ENCODE measurements at places on chromosomes 2 and 18.
A peak's percentile ranks its signal among the peaks of the same experiment; 100 is the strongest.

DNA sequence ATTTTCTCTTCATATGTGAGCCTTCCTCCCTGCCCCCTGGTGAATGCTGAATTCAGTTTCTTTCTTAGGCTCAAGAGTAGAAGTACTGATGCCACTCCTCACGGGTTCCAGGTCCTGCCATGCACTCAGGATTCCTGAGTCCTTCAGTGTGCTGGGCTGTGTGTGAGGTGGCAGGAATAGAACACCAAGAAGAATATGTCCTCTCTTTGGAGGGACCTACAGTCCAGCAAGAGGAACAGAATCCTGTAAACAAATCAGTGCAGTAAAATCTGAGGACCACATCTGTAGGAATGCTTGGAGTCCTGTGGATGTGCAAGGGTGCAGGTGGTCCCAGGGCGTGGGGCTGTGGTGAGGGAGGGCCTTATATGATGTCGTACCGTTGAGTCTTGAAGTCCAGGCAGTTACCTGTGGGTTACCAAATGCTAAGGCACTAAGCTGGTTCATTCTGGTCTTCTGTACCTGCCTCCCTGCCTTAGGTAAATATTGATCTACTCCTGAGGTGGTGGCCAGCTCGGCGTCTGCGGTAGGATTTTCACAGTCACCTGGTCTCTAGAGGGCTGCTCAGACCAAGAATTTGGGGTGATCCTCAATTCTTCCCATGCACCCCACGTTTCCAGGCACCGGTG, 5.5 kb downstream of the ASAP2 start:
- no peak for DNase-seq

GRCh38 chr2:5674026-5674340, 18.2 kb upstream of the SOX11 start:
- DNase-seq, result no peak

DNA sequence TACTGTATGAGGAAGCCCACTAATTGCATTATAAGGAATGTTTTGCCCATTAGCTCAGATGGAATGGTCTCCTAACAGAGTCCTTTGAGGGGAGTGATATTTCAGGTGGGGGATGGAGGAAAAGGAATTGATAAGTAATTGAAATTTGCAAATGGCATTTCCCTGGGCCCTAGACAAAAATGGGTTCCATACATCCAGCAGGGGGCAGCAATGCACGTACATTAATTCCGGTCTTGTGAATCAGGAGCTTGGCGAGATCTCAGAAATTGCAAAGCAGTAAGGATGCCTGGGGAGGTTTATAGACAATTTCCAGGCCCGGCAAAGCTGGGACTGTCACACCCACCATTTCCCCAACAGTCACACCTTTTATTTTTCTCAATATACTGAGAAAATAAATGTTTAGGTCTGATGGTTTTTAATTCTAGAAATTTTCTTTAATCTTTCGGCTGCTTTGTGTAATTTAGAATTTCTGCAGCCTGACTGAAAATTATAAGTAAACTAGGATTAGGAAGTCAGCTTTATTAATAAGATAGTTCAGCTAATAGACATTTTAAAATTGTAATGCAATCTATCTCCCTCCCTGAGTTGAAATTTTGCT, 122.8 kb downstream of the LYPD1 start:
- peak; percentile 91 for DNase-seq

DNA sequence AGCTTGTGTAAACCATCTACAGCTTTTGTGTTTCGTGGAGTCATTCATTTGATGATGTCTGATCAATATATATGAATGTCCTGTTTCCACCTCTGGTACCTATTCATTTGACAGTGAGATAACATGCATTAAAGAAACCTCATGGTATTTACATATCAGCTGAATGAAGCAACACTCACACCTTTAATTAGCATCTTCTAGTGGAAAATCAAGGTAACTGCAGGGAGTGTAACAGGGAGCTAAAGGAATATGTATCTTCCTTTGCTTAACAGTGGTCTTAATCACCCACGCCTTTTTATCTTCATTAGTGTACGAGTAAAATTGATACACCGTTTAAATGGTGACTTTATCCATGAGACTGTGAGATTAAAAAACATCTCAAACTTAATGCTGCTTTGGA, 15.6 kb downstream of the SLC39A10 start:
- no peak for DNase-seq

DNA sequence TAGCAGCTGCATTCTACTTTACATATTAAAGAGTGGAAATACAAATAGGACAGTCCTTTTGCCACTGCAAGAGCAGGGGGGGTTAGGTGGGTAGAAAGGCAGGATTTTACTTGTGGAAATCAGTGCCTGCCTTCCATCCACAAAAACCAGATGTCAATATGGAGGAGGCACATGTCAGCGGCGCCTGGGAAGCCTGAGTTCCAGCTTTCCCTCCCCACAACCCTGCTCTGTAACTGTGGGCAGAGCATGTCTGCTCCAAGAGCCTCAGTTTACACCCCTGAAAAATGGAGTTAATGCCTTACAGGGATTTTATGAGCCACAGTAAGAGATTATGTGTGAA, 32.9 kb downstream of the STEAP3 start:
- DNase-seq, result no peak

- DNase-seq, result no peak
Measured at GRCh38 chr2:5925604-5926003, 233.4 kb downstream of the SOX11 start.

- no peak for DNase-seq
Measured at GRCh38 chr2:202945497-202945896, 33.4 kb downstream of the CARF start.

GRCh38 chr2:64643838-64644457, 9.8 kb downstream of the SERTAD2 start:
- DNase-seq, result no peak

GRCh38 chr18:79625195-79625923, 54.2 kb upstream of the CTDP1 start:
- peak; percentile 67 for DNase-seq

- no peak for DNase-seq
Measured at GRCh38 chr2:46165916-46166315, 131.3 kb upstream of the EPAS1 start.

DNA sequence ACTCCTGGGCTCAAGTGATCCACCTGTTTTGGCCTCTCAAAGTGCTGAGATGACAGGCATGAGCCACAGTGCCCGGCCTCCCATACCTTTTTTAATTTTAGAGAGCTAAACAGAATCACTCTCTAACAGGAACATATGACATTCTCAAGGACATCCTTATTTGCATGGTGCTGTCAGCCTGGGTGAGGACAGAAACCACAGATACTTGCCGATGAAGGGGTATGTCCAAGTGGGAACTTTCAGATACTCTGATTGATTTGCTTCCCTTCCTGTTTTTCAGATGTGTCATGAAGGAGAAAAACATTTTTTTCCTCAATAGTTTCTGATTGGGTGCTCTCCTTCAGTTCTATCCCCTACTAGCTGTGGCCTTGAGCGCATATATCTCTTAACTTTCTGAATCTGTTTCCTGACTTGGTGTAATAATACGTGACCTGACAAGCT, 49.6 kb downstream of the MYO3B start:
- no peak for DNase-seq

DNA sequence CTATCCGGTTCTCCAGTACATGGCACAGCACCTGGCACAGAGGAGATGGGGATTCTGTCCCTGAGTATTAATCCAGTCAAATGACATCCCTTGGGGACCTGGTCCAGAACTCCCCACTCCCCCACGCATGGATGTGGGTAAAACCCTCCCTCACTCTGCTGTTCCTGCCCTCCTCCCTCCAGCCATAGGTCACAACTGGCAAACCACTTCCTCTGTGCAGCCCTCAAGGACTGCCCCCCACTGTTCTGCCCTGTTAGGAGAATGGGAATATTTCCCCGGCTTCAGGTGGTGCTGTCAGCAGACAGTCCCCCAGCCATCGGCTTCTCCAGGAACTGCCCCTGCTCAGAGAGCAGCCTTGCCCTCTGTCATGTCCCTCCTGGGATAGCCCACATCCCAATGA, 1.5 kb upstream of the TFCP2L1 start:
- no peak for DNase-seq

GRCh38 chr2:86314125-86314524, 23.3 kb downstream of the REEP1 start:
- no peak for DNase-seq

DNA sequence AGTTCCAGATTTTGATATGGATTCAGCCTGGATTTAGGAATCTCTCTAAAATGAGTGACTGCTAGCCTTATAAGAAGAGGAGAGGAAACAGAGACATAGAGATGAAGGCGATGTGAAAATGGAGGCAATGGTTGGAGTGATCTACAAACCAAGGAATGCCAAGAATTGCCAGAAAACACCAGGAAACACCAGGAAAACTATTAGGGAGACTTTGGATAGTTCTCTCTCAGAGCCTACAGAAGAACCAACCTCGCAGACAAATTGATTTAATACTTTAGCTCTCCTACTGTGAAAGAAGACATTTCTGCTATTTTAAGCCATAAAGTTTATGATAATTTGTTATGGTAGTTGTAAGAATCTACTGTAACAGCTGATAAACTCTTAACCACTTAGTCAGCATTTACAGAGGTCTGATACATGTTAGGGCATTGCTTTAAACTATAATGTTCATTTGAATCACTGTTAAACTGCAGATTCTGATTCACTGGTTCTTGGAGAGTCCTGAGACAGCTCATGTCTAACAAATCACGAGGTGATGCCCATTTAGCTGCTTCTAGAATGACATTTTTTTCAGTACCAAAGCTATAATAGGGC, 1702.6 kb upstream of the LRRTM1 start:
- DNase-seq, result peak; percentile 4

- DNase-seq, result no peak
Measured at GRCh38 chr2:141027221-141027620, 1103.6 kb downstream of the LRP1B start.

DNA sequence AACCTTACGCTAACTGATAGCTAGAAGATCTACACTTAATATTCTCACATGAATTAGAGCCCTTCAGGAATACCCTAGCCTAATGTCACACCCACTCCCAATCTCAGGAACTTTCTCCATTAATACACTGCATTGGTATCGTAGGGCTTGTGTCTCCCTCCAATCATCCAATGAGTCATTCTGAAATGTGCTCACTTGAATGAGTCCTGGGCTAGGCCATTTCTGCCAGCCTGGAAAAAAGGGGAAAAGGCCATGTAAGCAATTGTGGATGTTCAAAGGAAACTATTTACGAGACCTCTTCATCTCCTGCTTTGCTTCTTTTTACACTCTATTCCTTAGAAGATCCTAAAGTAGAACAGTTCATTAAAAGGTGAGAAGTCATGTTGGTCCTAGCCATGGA, 18.8 kb downstream of the ZEB2 start:
- DNase-seq, result no peak

DNA sequence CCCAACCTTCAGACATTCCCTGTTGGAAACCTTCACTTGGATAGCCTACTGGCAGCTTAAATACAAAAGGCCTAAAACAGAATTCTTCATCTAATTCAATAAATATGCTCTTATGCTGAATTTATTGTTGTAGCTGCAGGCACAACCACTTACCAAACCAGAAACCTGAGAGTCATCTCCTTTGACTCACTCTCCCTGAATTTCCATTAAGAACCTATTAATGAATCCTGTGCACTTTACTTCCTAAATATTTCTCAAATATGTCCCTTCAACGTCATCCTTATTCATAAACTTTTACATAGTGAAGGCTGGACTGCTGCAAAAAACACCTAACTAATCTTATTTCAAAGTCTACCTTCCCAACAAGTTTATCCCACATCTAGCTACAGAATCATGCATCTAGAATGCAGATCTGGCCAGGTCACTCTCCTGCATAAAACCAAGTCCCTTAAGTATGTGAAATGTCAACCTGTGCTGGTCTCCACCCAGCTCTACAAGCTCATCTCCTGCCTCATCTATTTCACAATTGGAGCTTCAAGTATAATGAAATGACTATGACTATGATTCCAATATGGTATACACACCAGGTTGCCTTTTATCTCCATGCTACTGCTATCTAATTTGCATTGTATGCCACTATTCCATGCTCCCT, 354.2 kb downstream of the ZEB2 start:
- no peak for DNase-seq

DNA sequence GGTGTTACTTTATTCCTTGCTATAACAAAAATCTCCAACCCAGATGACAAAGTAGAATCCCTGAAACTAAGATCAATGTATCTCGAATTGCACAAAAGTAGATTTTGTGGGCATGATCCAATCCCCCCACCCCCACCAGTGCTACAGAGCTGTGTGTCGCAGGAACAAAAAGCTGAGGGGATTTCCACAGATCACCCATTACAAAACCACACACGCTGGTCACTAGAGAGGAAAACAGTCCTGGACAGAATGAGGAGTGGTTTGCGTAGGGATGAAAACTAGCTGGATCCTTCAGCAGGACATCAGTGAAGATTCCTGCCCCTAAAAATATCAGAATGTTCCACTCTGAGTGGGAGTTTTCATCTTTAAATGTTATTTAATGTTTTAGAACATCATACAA, 165.3 kb upstream of the STK17B start:
- no peak for DNase-seq

GRCh38 chr2:202760848-202761247, 110.7 kb downstream of the ICA1L start:
- DNase-seq, result no peak

- peak; percentile 19 for DNase-seq
Measured at GRCh38 chr2:241265506-241265905, 50.0 kb downstream of the HDLBP start.

DNA sequence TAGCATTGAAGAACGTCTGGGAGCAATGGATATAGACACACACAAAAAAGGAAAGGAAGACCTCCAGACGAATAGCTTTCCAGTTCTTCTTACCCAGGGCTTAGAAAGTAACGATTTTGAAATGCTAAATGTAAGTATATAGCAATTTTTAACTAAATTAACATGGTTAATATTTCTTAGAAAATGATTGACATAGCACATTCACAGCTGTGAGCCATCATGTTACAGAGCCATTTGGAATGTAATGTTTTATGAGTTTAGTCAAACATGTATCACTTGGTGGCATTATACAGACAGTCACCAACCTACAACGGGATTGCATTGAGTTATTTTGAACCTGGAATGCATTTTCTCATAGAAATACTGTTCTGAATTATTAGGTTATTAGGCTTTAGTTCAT, 35.1 kb downstream of the WDR43 start:
- DNase-seq, result no peak

- DNase-seq, result no peak
Measured at GRCh38 chr18:44709307-44710126, 28.8 kb downstream of the SETBP1 start.

GRCh38 chr18:66005831-66006588, 255.2 kb downstream of the CDH7 start:
- DNase-seq, result no peak

GRCh38 chr2:138522556-138522955, 21.0 kb downstream of the SPOPL start:
- DNase-seq, result peak; percentile 40

DNA sequence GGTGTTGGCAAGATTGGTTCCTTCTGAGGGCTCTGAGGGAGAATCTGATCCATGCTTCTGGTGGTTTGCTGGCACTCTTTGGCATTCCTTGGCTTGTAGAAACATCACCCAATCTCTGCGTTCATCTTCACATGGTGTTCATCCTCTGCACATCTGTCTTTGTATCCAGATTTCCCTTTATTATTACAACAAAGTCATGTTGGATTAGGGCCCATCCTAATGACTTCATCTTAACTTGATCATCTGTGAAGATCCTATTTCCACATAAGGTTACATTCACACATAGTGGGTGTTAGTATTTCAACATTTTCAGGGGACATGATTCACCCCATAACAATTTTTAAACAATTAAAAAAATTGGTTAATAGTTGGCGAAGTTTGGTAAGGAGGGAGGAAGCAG, 177.4 kb upstream of the CWC22 start:
- no peak for DNase-seq

- DNase-seq, result no peak
Measured at GRCh38 chr2:38384338-38384737, 7.3 kb upstream of the ATL2 start.
